ENCODE measurements at places on chromosomes 16 and 17. TPM values are rescaled to one million over a fixed set of nuclear protein-coding genes. Genes with fewer than 3 reads are reported as not detected.

The ABI3 gene
- total RNA-seq, result 1.4 TPM

The EVPLL gene
- not detected for total RNA-seq

The PYY gene
- not detected for total RNA-seq

The RAB26 gene
- total RNA-seq, result 6.6 TPM

The PHB1 gene
- 131 TPM for total RNA-seq

The NXPH3 gene
- 2.6 TPM for total RNA-seq

The FLYWCH2 gene
- total RNA-seq, result 63.1 TPM

The GAS7 gene
- total RNA-seq, result 93.8 TPM

- no peak for DNase-seq
Measured at GRCh38 chr17:19418251-19418992, 7.4 kb downstream of the RNF112 start.

DNA sequence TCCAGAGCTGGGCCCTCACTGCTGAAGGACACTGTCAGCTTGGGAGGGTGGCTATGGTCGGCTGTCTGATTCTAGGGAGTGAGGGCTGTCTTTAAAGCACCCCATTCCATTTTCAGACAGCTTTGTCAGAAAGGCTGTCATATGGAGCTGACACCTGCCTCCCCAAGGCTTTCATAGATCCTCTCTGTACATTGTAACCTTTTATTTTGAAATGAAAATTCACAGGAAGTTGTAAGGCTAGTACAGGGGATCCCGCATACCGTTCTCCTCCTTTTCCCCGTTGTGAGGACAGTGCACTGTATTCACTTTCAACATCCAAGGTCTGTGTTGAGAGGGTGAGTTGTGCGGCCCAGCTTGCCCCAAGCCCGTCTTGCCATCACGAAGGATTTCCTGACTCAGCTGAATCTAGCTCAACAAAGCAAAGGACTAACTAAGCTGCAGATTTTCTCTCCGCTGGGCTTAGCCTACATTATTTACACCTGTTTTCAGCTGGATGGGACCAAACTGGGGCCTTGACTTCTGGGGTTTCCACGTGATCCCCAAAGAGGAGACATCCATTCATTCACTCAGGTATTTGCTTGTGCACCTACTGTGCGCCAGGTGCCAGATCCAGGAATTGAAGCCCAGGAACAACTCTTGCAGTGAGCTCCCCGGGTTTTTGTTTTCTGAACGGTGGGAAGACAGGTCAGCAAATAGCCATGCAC is 5.2 kb upstream of the TMEM235 start:
- peak; percentile 13 for DNase-seq

DNA sequence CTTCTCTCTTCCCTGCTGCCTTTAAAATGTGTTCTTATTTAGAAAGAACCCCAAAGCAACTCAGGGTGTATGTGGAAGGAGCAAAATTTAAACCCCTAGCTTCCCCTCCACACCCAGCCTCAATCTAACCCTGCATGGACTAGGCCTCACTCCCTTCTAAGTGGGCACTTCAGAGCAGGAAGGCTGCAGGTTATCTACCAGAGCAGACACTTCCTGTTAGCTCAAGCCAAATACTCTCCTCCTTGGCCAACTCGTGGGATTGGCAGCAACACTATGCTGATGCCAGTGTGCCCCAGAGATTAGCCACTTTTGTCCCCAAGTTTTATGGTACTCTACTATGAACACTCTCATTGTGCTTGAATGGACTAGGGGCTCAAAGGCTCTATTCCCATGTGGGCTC is 35.6 kb downstream of the CCDC42 start:
- no peak for DNase-seq

- no peak for DNase-seq
Measured at GRCh38 chr17:63505341-63505740, 17.8 kb upstream of the KCNH6 start.

- no peak for DNase-seq
Measured at GRCh38 chr17:69637446-69638156, 223.1 kb downstream of the MAP2K6 start.

DNA sequence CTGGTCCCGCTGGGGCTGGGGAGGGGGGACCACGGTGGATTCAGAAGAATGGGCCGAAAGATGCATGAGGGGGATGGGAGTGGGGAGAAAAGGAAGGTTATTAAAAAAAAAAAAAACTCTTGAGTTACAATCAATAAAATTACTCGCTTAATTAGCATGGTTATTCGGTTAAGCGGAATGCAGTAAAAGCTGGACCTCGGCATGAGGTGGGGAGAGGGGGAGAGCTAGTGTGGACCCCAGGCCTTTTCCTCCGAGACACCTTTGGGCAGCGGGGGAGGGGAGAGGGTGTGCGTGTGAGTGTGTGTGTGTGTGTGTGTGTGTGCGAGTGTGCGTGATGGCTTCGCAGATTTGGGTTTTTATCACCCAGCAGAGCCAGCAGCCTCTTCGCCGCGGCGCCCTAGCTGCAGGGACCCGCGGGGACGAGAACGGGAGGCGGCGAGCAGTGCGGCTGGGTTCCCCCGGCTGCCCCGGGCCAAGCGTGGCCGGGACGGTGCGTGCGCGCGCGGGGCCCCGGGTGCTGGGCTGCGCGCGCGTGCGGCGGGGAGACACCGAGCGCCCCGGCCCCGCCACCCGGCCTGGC is 3.7 kb downstream of the BAHCC1 start:
- DNase-seq, result no peak

DNA sequence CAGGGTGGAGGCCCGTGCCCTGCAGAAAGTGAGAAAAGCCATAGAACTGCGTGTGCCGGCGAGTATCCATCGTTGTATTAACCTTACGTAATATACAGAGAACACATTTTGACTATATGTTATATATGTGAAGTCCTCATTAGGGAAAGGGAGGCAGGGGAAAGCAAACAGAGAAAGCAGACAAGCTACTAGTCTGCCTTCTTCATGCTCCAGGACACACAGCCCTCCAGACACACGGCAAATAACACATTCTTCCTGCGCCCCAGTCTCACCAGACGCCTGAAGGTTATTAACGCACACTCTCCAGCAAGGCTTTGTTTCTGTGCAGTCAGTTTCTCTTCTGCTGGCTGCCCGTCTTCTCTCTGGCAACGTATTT is 28.8 kb downstream of the PRDM7 start:
- no peak for DNase-seq

DNA sequence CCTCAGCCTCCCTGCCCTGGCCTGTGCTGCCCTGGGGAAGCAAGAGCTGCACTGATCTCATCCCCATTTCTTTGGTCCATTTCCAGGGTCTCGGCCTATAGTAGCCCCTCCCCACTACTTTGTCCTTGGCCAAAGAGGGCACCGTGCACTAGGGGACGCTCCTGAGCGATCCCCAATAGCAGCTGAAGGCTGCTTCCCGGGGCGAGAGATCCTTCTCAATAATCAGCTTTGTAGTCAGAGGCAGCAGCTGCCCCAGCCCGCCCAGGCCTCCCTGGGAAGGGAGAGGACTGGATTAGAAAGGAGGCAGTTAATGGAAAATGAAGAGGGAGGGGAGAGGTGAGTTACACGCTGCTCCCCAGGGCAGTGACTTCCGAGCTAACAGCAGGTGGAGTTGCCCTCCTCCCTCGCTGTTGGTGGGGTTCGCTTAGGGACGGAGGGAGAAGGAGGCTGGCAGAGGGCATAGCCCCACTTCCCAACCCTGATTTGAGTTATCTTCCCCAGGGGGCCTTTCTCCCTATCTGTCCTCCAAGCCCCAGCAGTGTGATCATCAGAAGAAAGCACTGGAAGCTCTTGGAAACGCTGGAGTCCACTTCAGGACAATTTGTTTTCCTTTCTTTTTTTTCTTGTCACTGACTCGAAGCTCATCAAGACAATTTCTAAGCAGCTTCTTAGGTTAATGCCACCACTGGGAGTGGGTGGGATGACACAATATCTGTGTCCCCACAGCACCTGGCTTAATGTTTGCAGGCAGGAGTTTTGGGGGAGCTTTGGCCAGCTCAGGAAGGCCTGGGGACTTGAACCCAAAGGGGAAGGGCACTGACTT is 2.6 kb downstream of the MXRA7 start:
- peak; percentile 71 for DNase-seq

GRCh38 chr17:4204710-4205173 is 59.0 kb downstream of the ANKFY1 start:
- no peak for DNase-seq

GRCh38 chr17:38919316-38920078 is 5.9 kb upstream of the LASP1NB start:
- no peak for DNase-seq

GRCh38 chr17:68776451-68776850 is 175.3 kb upstream of the FAM20A start:
- DNase-seq, result no peak

DNA sequence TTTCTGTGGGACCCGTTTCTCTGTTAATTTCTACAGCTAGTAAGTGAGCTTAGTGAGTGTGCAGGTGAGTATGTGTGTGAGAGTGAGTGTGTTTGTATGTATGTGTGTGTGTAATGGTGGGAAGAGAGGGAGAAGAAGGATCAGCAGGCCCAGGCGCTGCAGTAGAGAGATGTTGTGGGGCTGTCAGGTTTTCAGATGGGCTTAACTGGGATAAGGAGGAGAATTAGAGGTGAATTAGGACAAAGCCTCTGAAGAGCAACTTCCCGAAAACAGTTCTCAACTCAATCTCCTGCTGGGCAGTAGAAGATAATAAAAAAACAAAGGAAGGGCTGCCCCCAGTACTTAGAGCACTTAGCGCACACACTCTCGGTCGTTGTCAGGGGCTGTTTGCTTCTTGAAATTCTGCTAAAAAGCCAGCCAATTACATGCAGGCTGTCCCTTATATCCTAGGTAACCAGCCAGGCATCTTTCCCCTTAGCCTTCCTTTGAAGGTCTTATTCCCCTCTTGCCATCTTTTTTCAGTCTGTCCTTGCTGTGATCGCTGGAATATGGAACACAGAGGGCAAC is 63.4 kb downstream of the CLEC16A start:
- DNase-seq, result no peak

DNA sequence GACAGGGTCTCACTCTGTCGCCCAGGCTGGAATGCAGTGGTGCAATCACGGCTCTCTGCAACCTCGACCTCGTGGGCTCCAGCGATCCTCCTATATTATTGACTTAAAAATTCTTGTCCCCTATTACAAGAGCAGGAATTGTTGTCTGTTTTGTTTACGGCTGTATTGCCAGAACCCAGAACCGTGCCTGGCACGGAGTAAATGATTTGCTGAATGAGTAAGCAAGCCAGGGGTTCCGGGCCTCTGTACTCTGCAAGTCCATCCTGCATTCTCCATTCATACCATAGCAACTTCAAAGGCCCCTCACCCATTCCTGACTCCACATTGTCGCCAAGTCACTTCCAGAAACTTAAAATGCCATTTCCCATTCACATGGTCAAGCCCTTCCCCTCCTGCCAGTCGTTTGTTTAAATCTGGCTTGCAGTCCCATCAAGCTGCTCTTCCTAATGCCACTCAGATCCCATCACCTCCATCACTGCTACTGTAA is 6.9 kb downstream of the ADCY9 start:
- no peak for DNase-seq

GRCh38 chr16:58435779-58436178 is 43.5 kb downstream of the GINS3 start:
- no peak for DNase-seq

GRCh38 chr17:58043221-58044181 is 36.5 kb upstream of the SRSF1 start:
- no peak for DNase-seq

GRCh38 chr17:27466743-27467375 is 10.6 kb downstream of the KSR1 start:
- no peak for DNase-seq

DNA sequence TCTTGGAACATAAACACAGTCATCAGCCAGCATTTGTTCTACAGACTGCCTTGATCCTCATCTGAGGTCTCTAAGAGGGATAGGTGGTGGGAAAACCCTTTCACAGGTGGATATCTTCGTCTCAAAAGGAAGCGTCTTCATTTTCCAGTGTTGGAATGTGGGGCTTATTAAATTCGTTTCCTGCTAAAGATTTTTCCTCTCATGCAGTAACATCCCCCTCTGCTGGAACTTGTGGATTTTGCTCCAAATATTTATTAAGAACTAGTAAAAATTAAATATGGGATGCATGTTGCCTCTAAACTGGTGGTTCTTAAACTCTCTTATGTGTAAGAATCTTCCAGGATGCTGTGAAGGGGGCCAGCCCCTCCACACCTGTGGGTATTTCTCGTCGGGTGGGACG is 20.1 kb upstream of the MLYCD start:
- peak; percentile 41 for DNase-seq

DNA sequence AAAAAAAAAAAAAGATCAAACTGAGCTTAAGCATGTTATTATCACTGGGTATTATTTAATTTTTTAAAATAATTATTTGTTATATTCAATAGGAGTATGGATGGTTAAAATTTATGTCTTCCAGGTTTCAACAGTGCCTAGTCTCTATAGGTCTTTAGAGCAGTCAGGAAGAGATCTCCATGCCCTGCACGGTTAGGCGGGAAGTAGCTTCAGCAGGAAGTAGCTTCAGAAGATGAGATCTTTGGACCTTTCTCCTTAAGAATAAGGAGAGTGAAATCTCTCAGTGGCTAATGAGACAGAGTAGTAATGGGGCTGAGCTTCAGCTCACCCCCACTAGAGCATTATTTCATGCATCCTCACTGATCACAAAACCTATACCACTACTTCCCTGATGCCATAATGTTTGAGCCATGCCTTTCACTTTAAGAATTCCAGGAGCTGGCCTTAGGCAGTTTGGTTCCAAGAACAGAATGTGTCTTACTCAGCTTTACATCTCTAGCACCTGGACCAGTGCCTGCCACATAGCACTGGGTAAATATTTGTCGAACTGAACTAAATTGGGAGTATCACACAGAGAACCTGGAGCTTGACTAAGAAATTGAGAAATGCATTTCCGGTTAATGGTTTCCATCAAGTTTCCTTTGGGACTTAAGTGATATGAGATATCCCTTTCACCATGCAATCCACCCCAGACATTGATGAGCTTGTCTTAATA is 43.5 kb downstream of the SCPEP1 start:
- DNase-seq, result no peak

- DNase-seq, result no peak
Measured at GRCh38 chr16:50906454-50906853, 164.6 kb downstream of the CYLD start.

DNA sequence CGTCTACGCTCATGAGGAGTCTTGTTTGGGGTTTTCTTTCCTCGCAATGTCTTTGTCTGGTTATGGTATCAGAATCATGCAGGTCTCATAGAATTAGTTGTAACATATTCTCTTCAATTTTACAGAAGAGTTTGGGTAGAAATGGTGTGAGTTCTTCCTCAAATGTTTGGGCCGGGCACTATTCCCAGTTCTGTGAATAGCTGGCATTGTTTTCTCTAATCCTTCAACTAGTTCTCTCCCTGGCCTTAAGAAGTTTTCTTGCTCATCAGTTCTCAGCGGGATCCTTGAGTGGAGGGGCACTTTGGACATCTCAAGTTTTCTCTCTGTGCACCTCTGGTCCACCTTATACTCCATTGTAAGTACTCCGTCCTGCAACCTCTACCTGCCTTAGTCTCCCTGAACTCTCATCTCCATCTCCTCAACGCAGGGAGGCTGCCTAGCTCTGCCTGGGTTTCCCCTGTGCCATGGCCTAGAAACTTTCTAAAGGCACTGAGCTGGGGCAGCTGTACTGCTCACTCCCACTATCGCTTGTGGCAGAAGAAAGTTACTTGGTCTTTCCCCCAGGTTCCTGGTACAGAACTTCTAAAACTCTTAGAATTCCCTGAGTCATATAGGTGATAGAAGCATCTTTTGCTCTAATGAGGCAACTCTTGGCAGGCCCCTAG is 16.9 kb downstream of the NSMCE1 start:
- DNase-seq, result no peak
